ENCODE measurements at places on chromosomes 6 and 20. TPM values are rescaled to one million over a fixed set of nuclear protein-coding genes. Genes with fewer than 3 reads are reported as not detected.

The KCNK15 gene
- 0.21 TPM for polyA plus RNA-seq

GRCh38 chr20:2451939-2452732 lies 18.5 kb downstream of the SNRPB start:
- peaks cover 2% of the 10 kb centered on the region for H3K27me3 ChIP-seq
- no peaks in the 10 kb centered on the region for H3K4me1 ChIP-seq
- no peak overlapping the region for H3K4me3 ChIP-seq

- no peak for DNase-seq
- no peaks in the 10 kb centered on the region for H3K4me1 ChIP-seq
- no peaks in the 10 kb centered on the region for H3K27me3 ChIP-seq
- no peak overlapping the region for H3K27ac ChIP-seq
Observed at GRCh38 chr6:152112491-152113261, 305.2 kb downstream of the ESR1 start.

DNA sequence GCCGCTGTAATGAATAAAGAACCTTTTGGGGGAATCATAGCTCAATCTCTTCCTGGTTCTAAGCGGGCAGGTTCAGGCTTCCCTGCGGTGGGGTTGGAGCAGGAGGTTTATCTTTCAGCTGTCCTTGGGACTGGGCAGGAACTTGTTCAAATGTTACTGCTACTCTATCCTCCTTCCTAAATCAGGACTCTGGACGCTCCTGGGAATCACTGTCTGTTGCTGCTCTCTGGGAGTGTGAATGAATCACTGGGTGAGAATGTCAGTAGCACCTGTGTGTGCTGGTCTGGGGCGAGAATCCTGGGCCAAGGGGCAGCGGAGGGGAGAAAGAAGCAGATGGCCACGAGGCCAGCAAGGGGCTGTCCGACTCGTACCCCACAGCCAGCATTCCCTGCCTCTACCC lies 65.4 kb upstream of the ZNFX1 start:
- no peak overlapping the region for H3K27ac ChIP-seq
- DNase-seq = no peak
- H3K4me1 ChIP-seq = no peaks in the 10 kb centered on the region
- H3K36me3 ChIP-seq = no peaks in the 10 kb centered on the region
- no peak overlapping the region for H3K4me3 ChIP-seq

GRCh38 chr6:162973980-162974379 lies 246.2 kb downstream of the PACRG start:
- H3K36me3 ChIP-seq = no peaks in the 10 kb centered on the region
- no peak overlapping the region for H3K27ac ChIP-seq
- no peaks in the 10 kb centered on the region for H3K4me1 ChIP-seq
- no peak overlapping the region for H3K4me3 ChIP-seq
- DNase-seq = no peak

DNA sequence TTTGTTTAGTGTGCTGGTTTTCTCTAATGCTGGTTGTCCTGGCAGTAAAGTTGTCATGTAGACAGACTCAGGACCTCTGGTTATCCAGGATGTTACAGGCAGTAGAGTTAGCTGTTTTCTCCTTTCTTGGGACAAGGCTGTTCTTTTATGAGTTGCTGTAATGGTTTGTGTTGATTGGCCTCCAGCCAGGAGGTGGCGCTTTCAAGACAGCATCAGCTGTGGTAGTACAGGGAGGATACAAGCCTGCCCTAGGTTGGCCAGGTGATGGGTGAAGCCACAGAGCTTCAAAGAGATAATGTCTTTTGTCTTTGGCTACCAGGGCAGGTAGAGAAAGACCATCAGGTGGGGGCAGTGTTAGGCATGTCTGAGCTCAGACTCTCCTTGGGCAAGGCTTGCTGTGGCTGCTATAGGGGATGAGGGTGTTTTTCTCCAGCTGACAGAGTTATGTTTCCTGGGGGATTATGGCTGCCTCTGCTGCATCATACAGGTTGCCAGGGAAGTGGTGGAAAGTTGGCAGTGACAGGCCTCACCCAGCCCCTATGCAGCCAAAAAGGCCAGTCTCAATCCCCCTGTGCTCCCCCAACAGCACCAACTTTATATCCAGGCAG lies 127.2 kb upstream of the TAB2 start:
- no peak overlapping the region for H3K27ac ChIP-seq
- DNase-seq = peak; percentile 19
- H3K27me3 ChIP-seq = no peaks in the 10 kb centered on the region
- no peak overlapping the region for H3K4me3 ChIP-seq

- H3K4me3 ChIP-seq = no peak overlapping the region
- H3K36me3 ChIP-seq = no peaks in the 10 kb centered on the region
- H3K27ac ChIP-seq = no peak overlapping the region
- peaks cover 24% of the 10 kb centered on the region for H3K27me3 ChIP-seq
- no peaks in the 10 kb centered on the region for H3K4me1 ChIP-seq
Observed at GRCh38 chr6:217048-217659, 75.1 kb upstream of the DUSP22 start.

GRCh38 chr6:38493931-38494547 lies 145.7 kb downstream of the BTBD9 start:
- DNase-seq = peak; percentile 48
- H3K4me3 ChIP-seq = no peak overlapping the region
- H3K36me3 ChIP-seq = no peaks in the 10 kb centered on the region
- no peak overlapping the region for H3K27ac ChIP-seq
- H3K4me1 ChIP-seq = no peaks in the 10 kb centered on the region
- no peaks in the 10 kb centered on the region for H3K27me3 ChIP-seq

- no peaks in the 10 kb centered on the region for H3K4me1 ChIP-seq
- H3K4me3 ChIP-seq = no peak overlapping the region
- peaks cover 100% of the 10 kb centered on the region for H3K36me3 ChIP-seq
- H3K27me3 ChIP-seq = no peaks in the 10 kb centered on the region
- no peak for DNase-seq
- H3K27ac ChIP-seq = peak overlapping the region; percentile 34
Observed at GRCh38 chr20:38134427-38135270, 30.4 kb downstream of the TGM2 start.

The CALHM4 gene
- 0.13 TPM for polyA plus RNA-seq

- peak within 1 kb of the TSS; percentile 95 for H3K27ac ChIP-seq
- peak; percentile 88 for DNase-seq
- H3K4me1 ChIP-seq = peaks cover 4% of the 10 kb centered on the region
- peaks cover 9% of the 10 kb centered on the region for H3K36me3 ChIP-seq
- H3K4me3 ChIP-seq = peak within 1 kb of the TSS; percentile 93
Observed at GRCh38 chr20:33490023-33490933, at the start of gene CBFA2T2. CBFA2T2 (plus strand) TSS chr20:33490096; CDS start chr20:33490268, 172 bp downstream.

GRCh38 chr20:30816182-30816645 lies 441.2 kb upstream of the DEFB115 start:
- no peak for DNase-seq
- peaks cover 3% of the 10 kb centered on the region for H3K27me3 ChIP-seq
- no peaks in the 10 kb centered on the region for H3K4me1 ChIP-seq
- H3K4me3 ChIP-seq = no peak overlapping the region
- H3K36me3 ChIP-seq = no peaks in the 10 kb centered on the region
